ENCODE measurements at places on chromosomes 7 and 10.

DNA sequence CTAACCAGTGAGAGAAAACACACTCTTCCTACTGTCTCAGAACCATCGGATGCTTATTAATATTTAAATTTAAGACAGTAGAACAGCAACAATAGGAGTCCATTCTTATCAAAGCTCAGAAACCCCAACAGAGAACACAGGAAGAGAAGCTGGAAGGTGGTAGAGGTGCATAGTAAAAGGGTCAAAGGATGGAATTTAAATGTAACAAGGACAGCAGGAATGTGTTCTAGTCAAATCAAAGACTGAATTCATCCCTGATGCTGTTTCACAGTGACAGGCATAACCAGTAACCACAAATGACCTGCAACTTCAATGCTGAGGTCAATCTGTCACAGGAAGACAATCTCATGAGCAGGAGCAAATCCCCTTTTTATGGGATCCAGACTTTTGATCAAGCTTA is 1259.7 kb downstream of the XPNPEP1 start:
- DNase-seq, result no peak

GRCh38 chr10:133359972-133360610 is 2.3 kb upstream of the FUOM start:
- no peak for DNase-seq

GRCh38 chr10:123614888-123615287 is 51.3 kb upstream of the GPR26 start:
- DNase-seq, result peak; percentile 16

GRCh38 chr10:91521439-91521838 is 111.3 kb downstream of the HECTD2 start:
- no peak for DNase-seq

DNA sequence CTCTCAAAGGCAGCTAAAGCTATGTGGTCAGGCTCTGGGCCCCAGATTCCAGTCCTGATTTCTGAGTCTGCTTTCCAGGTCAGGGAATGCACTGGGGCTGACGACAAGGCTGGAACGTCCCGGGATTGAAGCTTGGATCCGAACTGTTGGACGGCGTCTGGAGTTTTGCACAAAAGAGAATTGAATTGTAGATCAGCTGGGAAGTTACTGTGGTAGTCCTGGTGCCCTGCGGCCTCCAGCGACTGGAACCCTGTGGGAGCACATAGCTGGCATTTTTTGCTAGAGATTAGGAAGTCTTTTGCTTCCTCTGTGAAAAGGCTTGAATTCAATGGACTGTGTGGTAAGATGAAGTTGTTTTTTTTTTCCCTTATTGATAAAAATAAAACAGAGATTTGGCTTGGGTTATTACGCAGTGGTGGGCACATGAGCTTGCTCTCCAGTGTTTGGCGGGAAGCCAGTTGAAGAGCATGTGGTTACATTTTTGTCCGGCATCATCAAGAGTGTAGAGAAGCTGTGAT is at the start of gene HK1:
Gene HK1 (plus strand): TSS at position 51 of the 518 bp plus-strand sequence.
- no peak for DNase-seq

- no peak for DNase-seq
Measured at GRCh38 chr10:79239275-79239779, 107.9 kb upstream of the PPIF start.

GRCh38 chr7:51785171-51785570 is 468.6 kb upstream of the COBL start:
- no peak for DNase-seq

- no peak for DNase-seq
Measured at GRCh38 chr10:35792291-35792690, 150.2 kb upstream of the FZD8 start.

DNA sequence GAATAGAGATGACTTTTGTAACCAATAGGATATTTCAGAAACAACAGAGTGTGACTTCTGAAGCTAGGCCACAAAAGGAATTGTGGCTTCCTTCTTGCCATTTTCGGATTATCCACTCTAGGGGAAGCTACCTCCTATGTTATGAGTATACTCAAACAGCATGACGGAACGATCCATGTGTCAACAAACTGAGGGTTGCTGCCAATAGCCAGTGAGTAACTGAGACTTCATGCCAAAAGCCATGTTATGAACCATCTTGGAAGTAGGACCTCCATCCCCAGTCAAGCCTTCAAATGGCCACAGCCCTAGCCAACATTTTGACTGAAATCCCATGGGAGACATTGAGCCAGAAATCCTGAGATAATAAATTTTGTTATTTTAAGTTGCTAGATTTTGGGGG is 69.0 kb upstream of the IL6 start:
- DNase-seq, result no peak

GRCh38 chr10:74684462-74684861 is 141.9 kb upstream of the KAT6B start:
- no peak for DNase-seq

- no peak for DNase-seq
Measured at GRCh38 chr10:79420974-79421688, 24.3 kb downstream of the ZCCHC24 start.

DNA sequence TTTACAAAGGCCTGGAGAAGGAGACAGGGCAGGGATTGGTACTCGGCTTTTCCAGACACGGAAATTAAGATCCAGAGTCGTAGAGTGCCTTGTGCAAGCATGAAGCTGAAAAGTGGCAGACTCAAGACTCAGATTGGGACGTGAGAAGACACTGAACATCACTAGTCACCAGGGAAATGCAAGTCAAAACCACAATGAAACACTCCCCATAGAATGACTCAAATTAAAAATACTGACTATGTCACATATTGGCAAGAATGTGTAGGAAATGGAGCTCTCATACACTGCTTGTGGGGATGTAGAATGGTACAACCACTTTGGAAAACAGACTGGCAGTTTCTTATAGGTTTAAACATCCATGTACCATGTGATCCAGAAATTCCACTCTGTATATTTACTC is 472.0 kb downstream of the RPS24 start:
- DNase-seq, result no peak

GRCh38 chr10:69359594-69359993 is 57.1 kb downstream of the TACR2 start:
- DNase-seq, result no peak

- no peak for DNase-seq
Measured at GRCh38 chr7:120941856-120942255, 8.7 kb upstream of the ING3 start.

- no peak for DNase-seq
Measured at GRCh38 chr10:4813496-4813895, 12.5 kb upstream of the AKR1E2 start.

GRCh38 chr10:107453561-107453960 is 289.1 kb upstream of the SORCS1 start:
- no peak for DNase-seq

DNA sequence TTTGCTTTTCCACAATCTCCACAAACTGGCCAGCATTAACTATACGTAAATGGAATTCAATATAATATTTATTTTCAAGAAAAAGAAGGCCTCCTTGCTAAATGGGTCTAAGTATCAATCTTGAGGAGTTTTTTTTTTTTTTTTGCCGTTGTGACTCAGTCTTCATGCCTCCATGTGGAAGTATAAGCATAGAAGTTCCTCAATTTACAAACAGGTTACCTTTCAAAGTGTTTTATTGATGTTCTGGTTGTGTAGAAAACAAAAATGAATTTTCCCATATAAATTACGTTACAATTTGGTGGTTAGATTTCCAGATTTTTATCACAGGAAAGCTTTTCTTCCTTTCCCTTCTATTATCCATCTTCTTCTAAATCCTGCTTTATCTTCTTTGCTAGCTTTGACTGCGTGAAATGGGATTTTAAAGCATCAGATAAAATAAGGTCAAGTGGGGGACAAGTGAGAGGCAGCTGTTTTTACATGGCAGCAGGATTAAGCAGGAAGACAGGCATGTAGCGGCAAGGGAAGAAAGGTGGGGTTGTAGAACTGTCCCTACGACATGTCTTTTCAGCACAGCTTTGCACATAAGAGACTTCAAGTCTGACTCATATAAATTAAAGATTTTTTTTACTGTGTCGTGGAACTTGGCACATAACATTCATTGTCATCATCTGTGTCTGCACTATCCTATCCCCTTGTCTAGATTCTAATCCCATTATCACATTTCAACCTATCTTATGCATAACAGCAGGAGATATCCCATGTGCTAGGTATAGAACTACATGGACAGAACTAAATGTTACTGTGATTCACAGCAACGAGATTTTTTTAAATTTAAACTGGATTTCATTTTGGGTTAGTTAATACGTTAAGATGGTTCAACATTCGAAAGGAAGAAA is 135.3 kb upstream of the FAM3C start:
- no peak for DNase-seq

- no peak for DNase-seq
Measured at GRCh38 chr7:12557282-12557681, 13.2 kb upstream of the SCIN start.

DNA sequence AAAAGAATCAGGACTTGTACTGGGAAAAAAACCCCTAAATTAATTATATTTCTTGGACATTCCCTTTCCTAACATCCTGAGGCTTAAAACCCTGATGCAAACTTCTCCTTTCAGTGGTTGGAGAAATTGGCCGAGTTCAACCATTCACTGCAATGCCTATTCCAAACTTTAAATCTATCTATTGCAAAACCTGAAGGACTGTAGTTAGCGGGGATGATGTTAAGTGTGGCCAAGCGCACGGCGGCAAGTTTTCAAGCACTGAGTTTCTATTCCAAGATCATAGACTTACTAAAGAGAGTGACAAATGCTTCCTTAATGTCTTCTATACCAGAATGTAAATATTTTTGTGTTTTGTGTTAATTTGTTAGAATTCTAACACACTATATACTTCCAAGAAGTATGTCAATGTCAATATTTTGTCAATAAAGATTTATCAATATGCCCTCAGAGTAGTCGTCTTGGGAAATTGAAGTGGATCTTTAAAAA is 6.6 kb downstream of the EMX2 start:
- no peak for DNase-seq

DNA sequence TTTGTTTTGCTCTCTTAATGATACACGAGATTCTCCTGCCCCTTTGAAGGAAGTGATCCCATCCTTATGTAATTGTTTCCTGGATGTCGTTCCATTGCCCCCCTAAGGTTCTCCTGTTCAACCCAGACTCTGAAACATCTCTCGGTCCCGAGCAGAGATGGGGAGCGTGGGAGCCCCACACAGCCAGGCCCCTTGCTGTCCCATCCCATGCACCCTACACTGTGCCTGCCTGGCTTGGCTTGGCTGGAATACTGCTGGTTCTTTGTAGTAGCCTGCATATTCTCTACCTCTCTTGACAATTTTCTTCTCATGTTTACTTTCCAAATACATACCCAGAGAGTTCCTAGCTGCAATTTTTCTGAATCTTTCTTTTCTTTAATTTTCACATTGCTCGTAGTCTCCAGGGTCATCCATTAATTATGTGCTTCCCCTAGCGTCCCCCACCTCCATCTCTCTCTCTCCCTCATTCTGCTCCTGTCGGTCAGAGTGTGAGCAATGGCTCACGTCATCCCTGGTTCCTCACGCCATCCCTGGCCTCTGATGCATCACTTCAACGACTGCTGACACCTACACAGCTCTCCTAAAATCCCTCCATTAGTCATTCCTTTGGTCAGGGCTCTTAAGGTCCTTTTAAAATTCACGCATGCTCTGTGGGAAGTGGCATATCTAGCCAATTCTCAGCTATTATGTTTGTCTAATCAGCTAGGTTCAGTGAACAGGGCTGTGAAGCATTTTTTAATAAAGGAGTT is 32.5 kb upstream of the GPR158 start:
- no peak for DNase-seq

DNA sequence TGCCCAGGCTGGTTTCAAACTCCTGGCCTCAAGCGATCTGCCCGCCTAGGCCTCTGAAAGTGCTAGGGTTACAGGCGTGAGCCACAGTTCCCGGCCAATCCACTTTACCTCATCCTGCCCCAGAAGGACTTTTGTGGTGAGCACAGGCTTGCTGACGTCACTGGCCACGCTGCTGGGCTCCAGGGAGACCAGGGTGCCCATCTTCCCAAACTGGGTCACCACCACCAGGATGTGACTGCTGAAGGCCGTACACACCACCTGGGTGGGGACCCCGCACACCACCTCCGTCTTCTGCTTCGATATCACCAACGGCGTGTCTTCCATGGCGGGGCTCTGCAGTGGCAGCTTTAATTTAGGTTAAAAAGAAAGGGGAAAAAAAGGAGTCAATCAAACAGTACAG is 816 bp downstream of the PSMG3 start:
- DNase-seq, result no peak

DNA sequence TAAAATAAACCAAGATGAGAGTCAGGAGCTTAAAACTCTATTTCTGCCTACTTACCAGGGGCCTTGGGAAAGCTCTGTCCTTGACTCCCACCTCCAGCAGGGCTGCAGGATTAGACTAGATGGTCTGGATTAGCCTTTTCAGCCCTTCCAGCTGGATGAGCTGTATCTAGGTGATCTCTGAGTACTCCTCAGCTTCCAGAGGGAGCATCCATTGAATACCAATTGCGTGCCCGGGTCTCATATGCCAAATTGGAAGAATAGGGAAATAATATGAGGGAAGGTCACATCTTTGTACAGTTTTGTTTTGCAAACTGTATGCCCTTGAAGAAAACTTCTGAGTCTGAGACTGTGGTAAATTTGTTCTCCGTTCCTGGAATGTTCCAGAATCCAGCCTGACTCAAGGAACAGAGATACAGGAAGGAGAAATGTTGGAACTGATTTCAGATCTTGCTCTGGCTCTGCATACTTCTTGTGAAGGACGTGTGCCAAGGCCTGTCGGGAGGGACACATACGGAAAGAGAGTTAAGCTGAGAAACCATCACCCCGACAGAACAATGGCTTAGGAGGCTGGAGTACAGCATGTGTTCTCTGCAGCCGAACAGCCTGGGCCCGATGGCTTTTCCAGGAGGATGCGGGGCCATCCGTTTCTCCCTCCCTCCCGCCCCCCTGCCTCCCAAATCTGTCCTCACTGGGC is 44.9 kb downstream of the MINDY4 start:
- DNase-seq, result no peak

DNA sequence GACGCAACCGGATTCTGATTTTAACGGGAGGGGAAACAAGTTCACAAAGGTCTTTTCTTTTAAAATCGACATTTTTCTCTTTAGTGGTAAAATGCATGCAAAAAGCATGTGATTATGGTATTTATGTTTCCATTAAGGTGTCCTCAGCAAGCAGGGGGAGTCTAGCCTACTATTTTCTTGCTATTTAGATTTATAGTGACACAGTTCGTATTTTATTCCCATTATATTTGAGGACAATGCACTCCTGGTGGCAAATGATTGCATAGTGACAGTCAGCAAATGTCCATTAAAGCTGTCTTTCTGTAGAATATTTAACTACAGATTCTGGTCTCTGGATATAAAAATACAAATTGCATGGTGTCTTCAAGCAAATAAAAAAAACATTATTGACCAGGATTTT is 554.2 kb downstream of the PARD3 start:
- DNase-seq, result no peak

DNA sequence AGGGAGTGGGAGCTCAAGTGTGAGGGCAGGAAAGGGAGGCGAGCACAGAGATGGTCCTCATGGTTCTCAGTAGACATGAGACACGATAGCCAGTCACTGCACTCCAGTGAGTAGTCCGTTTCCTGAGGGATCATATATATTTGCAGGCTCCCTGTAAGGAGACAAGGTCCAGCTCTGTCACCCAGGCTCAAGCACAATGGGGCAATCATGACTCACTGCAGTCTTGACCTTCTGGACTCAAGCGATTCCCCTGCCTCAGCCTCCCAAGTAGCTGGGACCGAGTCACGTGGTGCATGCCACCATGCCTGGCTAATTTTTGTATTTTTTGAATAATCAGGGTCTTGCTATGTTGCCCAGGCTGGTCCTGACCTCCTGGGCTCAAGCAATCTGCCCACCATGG is 116.7 kb downstream of the CCDC3 start:
- no peak for DNase-seq
